ENCODE measurements at places on chromosomes 6 and 20.

DNA sequence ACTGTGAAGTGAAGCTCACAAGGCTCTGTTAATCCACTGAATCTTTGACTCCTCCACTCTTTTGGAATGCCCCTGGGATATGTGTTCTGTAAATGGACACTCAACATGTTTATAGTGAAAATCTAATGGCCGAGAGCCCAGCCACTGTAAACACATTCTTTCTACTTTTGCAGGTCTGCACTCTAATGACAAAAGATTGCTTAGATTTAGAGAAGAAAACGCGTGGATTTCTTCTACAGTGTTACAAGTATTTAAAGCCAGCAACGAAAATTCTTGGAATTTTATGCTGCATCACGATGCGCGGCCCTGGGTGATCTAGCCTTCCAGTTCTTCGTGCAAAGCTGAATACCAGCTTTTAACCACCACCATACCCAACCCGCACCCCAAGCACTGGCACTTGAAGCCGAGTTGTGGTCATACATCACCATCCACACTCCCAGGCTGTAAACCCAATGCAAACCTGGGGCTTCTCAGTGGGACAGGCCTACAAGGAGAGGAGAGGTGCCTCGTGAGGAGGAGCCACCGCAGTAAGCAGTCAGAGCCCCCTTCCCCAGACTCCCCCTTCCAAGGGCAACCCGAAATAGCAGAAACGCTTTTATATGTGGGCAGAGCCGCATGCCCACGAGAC is 3.7 kb upstream of the FOXO3 start:
- peak; percentile 2 for DNase-seq

GRCh38 chr6:34795836-34796425 is 4.0 kb downstream of the BLTP3A start:
- no peak for DNase-seq

GRCh38 chr6:26235302-26235670 is 129.7 kb upstream of the BTN3A2 start:
- no peak for DNase-seq

- no peak for DNase-seq
These were observed 377.1 kb downstream of the ESR1 start for GRCh38 chr6:152184573-152184916.

DNA sequence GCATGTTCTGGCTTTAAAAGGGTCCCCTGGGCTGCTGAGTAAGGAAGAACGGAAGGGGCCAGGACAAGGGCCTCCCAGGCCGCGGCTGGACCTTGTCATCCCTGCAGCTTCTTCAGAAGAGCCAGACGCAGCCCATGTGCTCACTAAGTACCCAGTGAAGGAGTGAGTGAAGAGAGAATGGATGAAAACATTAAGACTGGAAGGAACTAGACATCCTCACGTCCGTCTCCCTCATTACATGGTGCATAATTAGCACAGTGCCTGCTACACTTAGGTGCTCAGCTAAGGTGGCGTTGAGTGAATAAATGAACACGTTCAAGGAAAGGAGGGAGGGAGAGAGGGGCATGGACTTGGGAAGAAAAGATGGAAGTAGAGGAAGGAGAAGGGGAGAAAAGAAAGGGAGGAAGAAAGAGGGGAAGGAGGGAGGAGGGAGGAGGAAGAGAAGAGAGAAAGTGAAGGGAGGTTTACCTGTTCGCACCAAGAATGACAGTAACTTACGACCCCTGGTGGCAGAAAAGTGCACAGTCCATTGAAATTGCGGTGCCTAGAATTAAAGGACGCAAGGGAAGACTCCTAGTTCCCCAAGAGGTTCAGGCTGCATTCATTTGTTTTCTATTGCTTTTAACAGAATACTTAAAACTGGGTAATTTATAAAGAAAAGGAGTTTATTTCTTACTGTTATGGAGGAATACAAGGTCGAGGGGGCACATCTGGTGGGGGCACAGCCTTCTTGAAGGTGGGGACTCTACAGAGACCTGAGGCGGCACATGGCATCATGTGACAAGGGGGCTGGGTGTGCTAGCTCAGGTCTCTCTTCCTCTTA is 8.0 kb downstream of the TP53RK start:
- peak; percentile 35 for DNase-seq

DNA sequence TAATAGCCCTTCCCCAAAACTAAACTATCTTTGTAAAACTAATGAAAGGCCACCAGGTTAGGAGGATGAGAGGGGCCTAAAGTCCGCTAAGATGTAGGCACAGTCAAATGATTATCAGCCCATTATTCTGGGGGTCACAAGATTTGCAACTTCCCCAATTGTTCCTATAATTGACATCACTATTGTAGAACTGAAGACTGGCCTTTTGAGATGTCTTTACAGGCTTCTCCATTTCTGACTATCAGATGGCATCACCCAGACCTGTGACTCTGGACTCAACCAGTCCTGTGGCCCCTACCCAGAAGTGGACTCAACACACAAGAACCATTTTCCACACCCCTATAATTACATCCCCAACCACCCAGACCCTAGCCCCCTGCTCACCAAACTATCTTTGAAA is 61.5 kb upstream of the MAP7 start:
- no peak for DNase-seq

GRCh38 chr6:17894191-17894590 is 93.2 kb downstream of the KIF13A start:
- no peak for DNase-seq

DNA sequence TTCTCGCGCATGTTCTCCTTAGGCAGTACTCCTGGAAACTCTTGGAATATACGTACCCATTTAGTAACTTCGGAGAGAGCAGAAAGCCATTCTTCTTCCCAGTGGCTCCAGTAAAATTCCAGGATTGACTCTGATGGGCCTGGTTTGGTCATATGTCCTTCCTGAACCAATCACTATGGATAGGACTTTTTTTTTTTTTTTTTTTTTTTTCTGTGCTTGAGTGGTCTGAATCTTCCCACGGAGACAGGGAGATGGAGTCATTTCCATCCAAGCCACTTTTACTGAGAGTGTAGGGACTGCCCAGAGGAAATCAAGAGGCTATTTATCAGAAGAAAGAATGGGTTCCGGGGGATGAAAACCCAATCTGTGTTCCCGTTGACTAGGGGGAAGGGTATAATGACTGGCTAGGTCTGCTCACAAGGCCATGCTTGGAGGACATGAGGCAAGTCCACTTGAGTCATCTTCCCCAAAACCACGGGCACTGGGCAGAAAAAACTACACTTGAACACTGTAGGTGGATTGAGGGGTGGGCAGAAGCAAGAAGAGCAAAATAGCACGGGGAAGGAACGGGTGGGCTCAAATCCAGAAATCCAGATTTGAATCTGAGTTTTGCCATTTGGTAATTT is 35.4 kb upstream of the MRPS18A start:
- DNase-seq: no peak

DNA sequence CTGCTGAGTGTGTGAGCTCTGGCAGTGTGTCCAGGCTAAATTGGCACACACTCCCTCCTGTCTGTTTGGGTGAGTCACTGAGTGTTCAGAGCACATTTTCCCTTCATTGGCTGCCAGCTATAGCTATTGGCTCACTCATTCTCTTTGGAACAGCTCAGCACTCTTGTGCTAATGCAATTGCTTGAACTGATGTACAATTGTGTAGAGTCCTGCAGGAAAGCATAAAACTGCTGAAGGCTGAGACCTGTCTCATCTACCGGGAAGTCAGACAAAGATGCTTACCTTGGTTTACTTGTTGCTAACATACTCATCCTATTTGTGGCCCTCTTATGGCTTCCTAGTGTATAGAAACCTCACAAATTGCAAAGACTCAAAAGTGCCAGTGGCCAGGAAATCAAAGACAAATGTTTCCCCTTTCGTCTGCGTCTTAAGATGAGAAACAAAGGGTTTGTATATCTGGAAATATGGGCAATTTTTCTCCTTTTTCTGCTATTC is 351.0 kb downstream of the BCKDHB start:
- no peak for DNase-seq

DNA sequence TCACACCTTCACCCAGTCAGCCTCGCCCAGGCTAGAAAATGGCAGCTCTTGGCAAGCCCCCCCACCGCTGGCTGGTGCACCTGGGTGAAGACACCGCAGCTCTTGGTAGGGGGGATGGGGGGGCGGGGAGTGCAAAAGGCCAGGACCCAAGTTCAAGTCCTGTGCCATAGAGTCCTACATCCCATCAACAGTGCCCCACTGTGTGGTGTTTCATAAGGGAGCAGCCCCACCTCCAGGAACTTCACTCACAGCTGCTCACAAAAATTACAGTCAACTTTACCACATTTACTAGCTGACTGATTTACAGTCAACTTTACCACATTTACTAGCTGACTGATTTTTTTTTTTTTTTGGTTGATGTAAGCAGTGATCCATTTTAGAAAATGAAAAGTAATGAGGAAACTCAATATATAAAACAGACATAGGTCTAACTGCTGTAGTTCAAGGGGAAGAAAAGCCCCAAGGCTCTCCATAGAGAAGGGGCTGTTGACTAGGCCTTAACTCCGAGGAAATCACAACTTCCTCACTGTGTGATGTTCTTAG is 208.9 kb upstream of the SNX9 start:
- no peak for DNase-seq

GRCh38 chr6:29525311-29525639 is 34.3 kb downstream of the UBD start:
- DNase-seq: no peak

- no peak for DNase-seq
These were observed 52.8 kb upstream of the AKIRIN2 start for GRCh38 chr6:87754828-87755227.

- DNase-seq: no peak
These were observed 99.1 kb downstream of the ALDH8A1 start for GRCh38 chr6:134850721-134851305.

- no peak for DNase-seq
These were observed 44.2 kb downstream of the NOX3 start for GRCh38 chr6:155411154-155412052.

DNA sequence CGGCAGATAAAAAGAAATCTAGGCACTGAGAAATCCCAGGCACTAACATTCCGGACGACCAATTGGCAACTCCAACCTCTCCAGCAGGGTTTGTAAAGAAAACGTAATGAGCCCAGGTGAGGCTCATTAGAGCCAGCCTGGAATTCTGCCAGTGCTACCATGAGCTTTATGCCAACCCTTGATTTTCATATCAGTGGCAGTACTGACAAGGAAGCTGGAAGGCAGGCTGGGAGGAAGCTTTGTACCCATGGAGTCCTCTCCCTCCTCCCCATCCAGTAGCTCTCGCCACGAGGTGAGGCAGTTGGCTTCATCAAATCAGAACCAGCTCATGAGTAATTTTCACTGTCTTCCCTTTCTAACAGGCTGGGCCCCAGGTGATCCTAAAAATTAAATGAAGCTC is 250.2 kb downstream of the ZNF217 start:
- DNase-seq: no peak

DNA sequence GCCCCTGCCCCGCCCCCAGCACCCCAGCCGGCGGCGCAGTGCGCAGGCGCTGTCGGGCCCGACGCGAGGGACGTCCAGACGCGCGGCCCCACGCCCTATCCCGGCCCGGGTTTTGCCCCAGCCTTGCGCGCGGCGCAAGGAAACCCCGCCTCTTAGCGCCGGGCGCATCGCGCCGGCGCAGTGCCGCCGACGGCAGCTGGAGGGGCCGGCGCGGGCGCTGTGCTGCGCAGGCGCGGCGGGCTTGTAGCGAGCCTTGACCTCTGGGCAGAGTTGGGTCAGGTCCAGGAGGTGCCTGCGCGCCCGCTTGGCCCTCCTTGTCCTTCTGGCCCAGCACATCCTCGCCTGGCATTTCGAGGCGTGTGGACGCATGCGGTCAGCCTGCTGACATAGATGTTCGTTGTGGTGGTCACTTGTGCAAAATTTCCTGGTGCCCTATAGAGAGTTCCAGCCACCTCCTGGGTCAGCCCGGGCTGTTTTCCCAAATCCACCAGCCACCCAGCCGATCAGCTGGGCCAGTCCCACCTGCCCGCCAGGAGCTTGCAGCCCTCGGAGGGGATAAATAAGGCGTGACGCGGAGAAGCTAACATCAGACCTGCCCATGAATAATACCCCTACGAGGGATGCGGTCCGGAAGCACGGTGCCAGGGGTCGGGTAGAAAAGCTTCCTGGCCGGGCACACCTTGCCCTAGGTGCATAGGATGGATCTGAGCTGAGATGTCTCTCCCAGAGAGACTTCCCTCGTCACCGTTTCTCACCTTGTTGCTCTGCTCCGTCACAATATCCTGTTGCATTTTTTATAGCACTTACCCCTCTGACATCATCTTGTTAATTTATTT is 428 bp upstream of the PRELID3B start:
- peak; percentile 94 for DNase-seq

GRCh38 chr6:39128106-39128505 is 13.1 kb upstream of the SAYSD1 start:
- no peak for DNase-seq

DNA sequence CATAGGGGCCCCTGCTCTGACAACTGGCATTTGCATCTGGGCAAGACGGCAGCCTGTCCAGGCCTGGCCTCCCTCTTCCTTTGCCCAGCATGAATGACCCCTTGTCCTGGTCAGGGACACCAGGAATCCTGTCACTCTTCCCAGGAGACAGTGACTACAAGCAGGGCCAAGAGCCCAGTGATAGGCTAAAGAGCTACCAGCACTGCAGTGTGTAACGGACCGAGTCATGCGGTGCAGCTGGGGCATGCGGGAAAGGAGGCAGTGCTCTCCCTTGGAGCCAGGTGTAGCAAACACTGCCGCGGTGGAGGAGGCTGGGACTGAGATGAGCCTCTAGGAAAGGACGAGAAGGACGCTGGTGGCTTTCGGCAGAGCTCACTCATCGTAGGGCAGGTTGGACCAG is 38.7 kb upstream of the DSP start:
- no peak for DNase-seq

DNA sequence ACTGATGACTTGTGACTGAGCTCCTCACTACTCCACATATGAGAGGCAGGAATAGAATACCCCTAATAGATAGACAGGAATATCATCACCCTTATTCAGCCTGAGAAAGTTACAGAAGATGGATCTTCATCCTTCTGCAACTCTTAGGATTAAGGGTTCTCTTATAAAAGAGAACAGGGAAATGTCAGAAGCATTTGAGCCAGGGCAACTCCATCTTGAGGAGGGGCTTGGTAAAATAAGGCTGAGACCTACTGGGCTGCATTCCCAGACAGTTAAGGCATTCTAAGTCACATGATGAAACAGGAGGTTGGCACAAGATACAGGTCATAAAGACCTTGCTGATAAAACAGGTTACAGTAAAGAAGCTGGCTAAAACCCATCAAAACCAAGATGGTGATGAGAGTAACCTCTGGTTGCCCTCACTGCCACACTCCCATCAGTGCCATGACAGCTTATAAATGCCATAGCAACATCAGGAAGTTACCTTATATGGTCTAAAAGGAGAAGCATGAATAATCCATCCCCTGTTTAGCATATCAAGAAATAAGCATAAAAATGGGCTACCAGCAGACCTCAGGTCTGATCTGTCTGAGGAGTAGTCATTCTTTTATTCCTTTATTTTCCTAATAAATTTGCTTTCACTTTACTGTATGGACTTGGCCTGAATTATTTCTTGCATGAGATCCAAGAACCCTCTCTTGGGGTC is 97.9 kb downstream of the PLG start:
- no peak for DNase-seq

GRCh38 chr20:52201395-52201794 is 9.8 kb upstream of the ZFP64 start:
- no peak for DNase-seq

DNA sequence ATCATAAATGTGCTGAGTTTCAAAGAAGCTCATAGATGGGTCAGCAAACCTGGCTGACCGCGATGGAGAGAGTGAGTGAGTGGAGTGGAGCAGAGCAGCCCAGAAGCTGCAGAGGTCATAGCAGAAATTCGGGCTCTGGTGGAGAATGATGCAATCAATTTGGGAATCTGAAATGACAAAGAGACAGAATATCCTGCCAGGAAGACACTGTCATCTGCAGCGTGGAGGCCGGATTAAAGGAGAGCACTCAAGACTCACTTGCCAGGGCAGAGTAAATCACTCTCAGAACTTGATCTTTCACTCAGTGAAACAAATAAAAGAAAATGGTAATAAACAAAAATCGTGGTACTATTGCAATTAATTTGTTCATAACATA is 109.6 kb upstream of the RREB1 start:
- no peak for DNase-seq
